ENCODE measurements at places on chromosomes 12 and 14. TPM values are rescaled to one million over a fixed set of nuclear protein-coding genes. Genes with fewer than 3 reads are reported as not detected.
A peak's percentile ranks its signal among the peaks of the same experiment; 100 is the strongest.

- no peak overlapping the region for H3K4me3 ChIP-seq
- H3K27ac ChIP-seq, result no peak overlapping the region
- H3K36me3 ChIP-seq, result no peaks in the 10 kb centered on the region
- no peaks in the 10 kb centered on the region for H3K27me3 ChIP-seq
Observed at GRCh38 chr12:62891805-62892549, 43.0 kb downstream of the PPM1H start.

GRCh38 chr12:25518512-25518911 lies 34.6 kb downstream of the LMNTD1 start:
- peaks cover 6% of the 10 kb centered on the region for H3K27me3 ChIP-seq
- no peak overlapping the region for H3K4me3 ChIP-seq
- no peak for DNase-seq
- H3K27ac ChIP-seq, result no peak overlapping the region
- H3K4me1 ChIP-seq, result peaks cover 4% of the 10 kb centered on the region

DNA sequence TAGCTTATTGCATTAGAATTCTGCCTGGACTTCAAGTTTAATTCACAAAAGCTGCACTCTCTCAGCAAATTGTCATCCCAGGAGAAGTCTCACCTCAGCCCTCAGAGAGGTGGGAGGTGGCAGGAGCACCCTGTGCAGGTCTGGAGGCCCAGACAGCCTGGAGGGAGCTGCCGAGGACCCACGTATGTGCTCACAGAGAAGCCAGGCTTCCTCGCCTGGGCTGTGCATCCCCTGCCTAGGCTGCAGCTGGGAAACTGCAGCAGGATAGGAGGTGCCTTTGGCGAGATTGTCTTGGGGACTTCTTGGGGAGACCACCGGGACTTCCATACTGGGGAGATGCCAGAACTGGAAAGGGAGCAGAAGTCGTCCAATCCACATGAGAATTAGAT lies 8.8 kb downstream of the CPNE6 start:
- no peaks in the 10 kb centered on the region for H3K36me3 ChIP-seq
- H3K4me1 ChIP-seq, result peaks cover 24% of the 10 kb centered on the region
- no peak for DNase-seq
- H3K27ac ChIP-seq, result peak overlapping the region; percentile 46
- peaks cover 6% of the 10 kb centered on the region for H3K27me3 ChIP-seq

TOMM20L gene
- not detected for total RNA-seq

DNA sequence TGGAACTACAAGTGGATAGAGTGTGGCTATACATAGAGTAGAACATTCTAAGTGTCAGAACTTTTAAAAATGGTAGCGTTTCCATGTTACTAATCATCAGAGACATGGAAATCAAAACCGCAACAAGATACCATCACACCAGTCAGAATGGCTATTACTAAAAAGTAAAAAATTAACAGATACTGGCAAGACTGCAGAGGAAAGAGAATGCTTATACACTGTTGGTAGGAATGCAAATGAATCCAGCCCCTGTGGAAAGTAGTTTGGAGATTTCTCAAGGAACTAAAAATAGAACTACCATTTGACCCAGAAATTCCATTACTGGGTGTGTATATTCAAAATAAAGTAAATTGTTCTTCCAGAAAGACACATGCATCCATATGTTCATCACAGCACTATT lies 518.6 kb downstream of the NELL2 start:
- H3K4me3 ChIP-seq, result no peak overlapping the region
- H3K27me3 ChIP-seq, result no peaks in the 10 kb centered on the region
- DNase-seq, result no peak
- no peaks in the 10 kb centered on the region for H3K4me1 ChIP-seq

ST8SIA1 gene
- 0.28 TPM for total RNA-seq

GRCh38 chr14:105842105-105842504 lies 315.7 kb downstream of the TMEM121 start:
- no peak for DNase-seq
- no peaks in the 10 kb centered on the region for H3K27me3 ChIP-seq
- H3K4me1 ChIP-seq, result no peaks in the 10 kb centered on the region
- no peak overlapping the region for H3K4me3 ChIP-seq
- no peak overlapping the region for H3K27ac ChIP-seq

RNASE1 gene
- not detected for total RNA-seq

GRCh38 chr14:32545095-32545494 lies 216.0 kb downstream of the AKAP6 start:
- H3K4me3 ChIP-seq, result no peak overlapping the region
- no peaks in the 10 kb centered on the region for H3K36me3 ChIP-seq
- no peaks in the 10 kb centered on the region for H3K4me1 ChIP-seq
- DNase-seq, result no peak

APOF gene
- not detected for total RNA-seq

DNA sequence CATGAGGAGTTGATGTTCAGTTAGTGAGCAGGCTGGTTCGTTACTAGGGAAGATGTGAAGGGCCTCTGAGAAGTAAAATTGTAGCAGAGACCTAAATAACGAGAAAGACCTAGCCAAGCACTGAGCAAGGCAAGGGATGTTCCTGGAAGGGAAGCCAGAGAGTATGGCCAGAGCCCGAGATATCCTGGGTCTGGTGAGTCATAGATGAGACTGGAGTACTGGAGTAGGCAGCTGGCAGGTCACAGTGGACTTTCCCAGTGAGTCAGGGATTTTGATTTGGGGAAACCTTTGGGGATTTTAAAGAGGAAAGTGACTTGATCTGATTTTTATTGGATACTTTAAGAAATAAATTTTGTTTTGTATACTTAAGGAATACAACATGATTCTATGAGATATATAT lies 369.0 kb downstream of the DIO2 start:
- no peak overlapping the region for H3K4me3 ChIP-seq
- no peak for DNase-seq
- no peaks in the 10 kb centered on the region for H3K36me3 ChIP-seq
- no peaks in the 10 kb centered on the region for H3K4me1 ChIP-seq
- H3K27me3 ChIP-seq, result no peaks in the 10 kb centered on the region

TMEM260 gene
- 12.0 TPM for total RNA-seq

- H3K36me3 ChIP-seq, result no peaks in the 10 kb centered on the region
- no peaks in the 10 kb centered on the region for H3K27me3 ChIP-seq
- no peak for DNase-seq
- no peak overlapping the region for H3K27ac ChIP-seq
- no peak overlapping the region for H3K4me3 ChIP-seq
Observed at GRCh38 chr14:27587103-27587502, 989.3 kb upstream of the NOVA1 start.

DNA sequence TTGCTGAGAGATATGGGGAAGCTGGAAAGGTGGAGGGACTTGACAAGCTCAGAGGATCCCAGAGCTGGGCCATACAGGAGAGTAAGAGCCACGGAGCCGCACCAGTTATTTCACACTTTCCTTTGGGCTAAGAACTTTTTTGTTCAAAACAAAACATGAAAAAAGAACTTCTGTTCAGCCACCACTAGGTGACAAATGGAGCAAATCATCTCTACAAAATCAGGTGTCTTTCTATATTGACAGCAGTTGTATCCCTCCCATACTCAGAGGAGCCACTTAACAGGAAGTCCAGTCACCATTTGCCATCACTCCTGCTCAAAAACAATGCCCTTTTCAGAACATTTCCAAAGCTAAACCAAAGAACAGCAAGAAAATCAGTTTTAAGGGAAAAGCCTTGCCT lies 70.3 kb upstream of the DBX2 start:
- no peaks in the 10 kb centered on the region for H3K36me3 ChIP-seq
- peaks cover 3% of the 10 kb centered on the region for H3K27me3 ChIP-seq
- H3K4me1 ChIP-seq, result no peaks in the 10 kb centered on the region
- no peak overlapping the region for H3K4me3 ChIP-seq
- no peak for DNase-seq

DNA sequence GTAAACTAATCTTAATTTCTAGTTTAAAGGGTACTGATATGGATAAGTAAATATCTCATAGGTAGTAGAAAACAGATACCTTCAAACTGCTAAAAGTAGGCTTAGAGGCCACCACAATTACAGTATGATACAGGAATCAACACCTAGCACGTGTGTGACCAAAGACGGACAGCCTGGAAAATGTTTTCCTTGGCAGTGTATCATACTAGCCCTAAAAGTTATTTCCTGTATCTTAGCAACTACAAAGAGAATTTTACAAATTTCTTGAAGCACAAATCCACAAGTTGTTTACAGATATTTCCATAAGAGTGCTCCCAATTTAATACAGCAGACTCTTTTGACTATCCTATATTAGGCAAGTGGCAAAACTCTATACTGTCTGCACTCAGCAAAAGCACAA lies 106.0 kb downstream of the ITPR2 start:
- DNase-seq, result no peak
- H3K4me1 ChIP-seq, result peaks cover 43% of the 10 kb centered on the region
- no peaks in the 10 kb centered on the region for H3K27me3 ChIP-seq
- no peak overlapping the region for H3K4me3 ChIP-seq
- no peak overlapping the region for H3K27ac ChIP-seq

ACSM4 gene
- total RNA-seq, result not detected

- H3K4me3 ChIP-seq, result peak overlapping the region; percentile 90
- H3K27ac ChIP-seq, result peak overlapping the region; percentile 88
- H3K4me1 ChIP-seq, result peaks cover 49% of the 10 kb centered on the region
- H3K27me3 ChIP-seq, result no peaks in the 10 kb centered on the region
- no peak for DNase-seq
- H3K36me3 ChIP-seq, result peaks cover 31% of the 10 kb centered on the region
Observed at GRCh38 chr12:109995361-109995685, 845 bp downstream of the GIT2 start.
